MCF 10A (cell line): ENCODE measurements at places on chromosomes 1 and 21. TPM values are rescaled to one million over a fixed set of nuclear protein-coding genes. Genes with fewer than 3 reads are reported as not detected.

DNA sequence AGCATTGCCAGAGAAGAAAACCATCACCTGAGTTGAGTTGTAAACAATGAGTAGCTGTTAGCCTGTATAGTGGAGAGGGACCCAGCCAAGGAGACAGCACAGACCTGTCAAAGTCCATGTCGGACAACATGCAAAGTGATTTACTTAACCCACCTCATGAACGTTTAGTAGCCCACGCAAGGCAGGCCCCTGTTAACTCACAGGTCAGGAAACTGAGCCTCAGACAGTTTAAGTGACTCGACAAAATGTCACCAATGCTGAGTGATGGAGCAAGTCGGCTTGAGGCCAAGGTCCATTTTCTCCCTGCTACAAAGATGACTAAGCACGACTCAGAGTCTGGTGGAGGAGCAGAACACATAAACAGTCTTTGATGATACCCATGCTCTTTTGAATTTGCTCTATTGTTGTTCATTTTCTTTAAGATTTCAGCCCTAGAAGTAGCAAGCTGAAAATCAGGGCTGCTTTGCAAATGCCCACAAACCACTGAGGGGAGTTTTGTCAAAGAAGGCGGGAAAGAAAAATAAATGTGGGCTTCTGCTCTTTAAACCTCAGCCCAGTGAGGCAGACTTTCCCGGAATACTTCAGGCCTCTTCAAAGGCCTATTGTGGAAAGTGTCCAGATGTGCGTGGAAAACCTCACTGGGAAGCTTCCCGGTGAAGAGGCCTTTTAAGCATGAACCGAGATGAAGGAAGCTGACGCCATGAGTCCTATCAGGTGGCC lies 83.8 kb upstream of the HOOK1 start:
- no peaks in the 10 kb centered on the region for H3K27me3 ChIP-seq
- peaks cover 5% of the 10 kb centered on the region for H3K36me3 ChIP-seq
- H3K27ac ChIP-seq: peak overlapping the region; percentile 74

The MSH4 gene
- 0.17 and 0.21 TPM in 2 replicates for total RNA-seq

DNA sequence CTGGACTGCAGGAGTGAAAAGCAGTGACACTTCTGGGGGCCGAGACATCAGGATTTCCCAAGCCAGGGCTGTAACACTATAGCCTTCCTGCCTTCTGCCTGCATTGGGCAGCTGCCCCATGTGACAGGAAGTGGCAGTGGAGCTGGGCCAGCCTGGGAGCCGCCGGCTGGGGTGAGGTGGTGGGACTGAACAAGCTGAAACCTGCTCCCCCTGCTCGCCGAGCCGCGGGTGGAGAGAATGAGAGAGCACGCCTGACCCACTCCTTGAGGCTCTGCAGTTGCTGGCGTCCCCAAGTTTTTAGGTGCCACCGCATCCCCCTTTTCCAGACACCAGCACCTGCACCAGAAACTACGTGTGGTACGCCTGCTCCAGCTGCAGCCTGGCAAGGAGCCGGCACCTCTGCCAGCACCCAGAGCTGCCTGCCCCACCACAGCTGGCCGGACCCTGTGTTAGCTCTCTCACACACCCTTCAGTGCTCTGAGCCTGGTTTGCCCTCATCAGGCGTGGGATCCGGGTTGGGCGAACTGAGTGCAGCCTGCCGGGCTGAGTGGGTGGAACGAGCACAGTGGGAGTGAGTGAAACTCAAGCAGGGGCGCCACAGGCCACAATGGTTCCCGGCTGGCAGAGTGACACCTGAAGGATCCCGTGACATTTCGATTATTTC lies 119.4 kb downstream of the AKT3 start:
- H3K36me3 ChIP-seq: no peaks in the 10 kb centered on the region
- peaks cover 5% of the 10 kb centered on the region for H3K4me1 ChIP-seq
- H3K4me3 ChIP-seq: no peak overlapping the region
- peak; percentile 15 for DNase-seq
- no peaks in the 10 kb centered on the region for H3K27me3 ChIP-seq

GRCh38 chr1:3500265-3500835 lies 45.9 kb downstream of the ARHGEF16 start:
- H3K27ac ChIP-seq: no peak overlapping the region
- no peaks in the 10 kb centered on the region for H3K27me3 ChIP-seq
- no peak overlapping the region for H3K4me3 ChIP-seq
- H3K36me3 ChIP-seq: peaks cover 5% of the 10 kb centered on the region
- DNase-seq: no peak

- DNase-seq: peak; percentile 74
- H3K27me3 ChIP-seq: no peaks in the 10 kb centered on the region
- no peak overlapping the region for H3K27ac ChIP-seq
- H3K4me3 ChIP-seq: no peak overlapping the region
- H3K4me1 ChIP-seq: peaks cover 15% of the 10 kb centered on the region
Measured at GRCh38 chr1:223106856-223107255, 36.2 kb downstream of the TLR5 start.

DNA sequence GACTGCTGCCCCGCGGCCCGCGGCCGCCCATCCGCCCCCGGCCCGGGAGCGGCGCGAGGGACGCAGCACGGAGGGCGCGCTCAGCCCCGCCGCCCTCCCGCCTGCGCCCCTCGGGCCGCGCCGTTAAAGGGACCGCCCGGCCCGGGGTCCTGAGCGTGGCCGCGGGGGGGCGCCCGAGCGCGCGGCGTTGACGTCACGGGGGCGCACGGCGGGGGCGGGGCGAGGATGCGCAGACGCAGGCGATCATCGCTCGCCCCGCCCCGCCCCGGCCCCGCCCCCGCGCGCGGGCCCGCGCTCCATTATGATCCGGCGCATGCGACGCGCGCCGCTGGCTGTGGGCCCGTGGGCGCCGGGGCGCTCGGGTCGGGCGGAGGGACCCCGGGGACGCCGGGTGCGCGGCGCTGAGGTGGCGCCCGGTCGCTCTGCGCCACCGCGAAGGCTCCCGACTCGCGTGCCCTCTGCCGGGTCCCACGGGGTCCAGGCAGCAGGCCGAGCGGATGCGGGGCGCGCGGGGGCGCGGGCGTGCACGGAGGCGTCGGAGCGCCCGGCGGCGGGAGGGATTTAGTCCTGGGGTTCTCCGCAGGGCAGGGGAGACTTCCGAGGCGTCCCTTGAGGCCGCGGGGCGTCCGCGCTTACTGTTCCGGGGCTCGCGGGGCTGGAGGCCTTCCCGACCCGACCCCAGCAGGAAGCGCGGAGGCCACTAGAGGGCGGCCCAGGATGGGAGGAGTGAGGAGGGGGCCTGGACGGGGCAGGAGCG lies at the start of gene DVL1:
DVL1 (minus strand) TSS at position 163 of the 757 bp plus-strand sequence. CDS start 353 bp downstream, outside the sequence.
- H3K4me1 ChIP-seq: peaks cover 13% of the 10 kb centered on the region
- DNase-seq: no peak
- H3K36me3 ChIP-seq: no peaks in the 10 kb centered on the region
- H3K4me3 ChIP-seq: peak within 1 kb of the TSS; percentile 79
- no peaks in the 10 kb centered on the region for H3K27me3 ChIP-seq
- peak within 1 kb of the TSS; percentile 84 for H3K27ac ChIP-seq
